ENCODE measurements at places on chromosomes 6 and 20.

GRCh38 chr20:39825950-39826349, 863.1 kb downstream of the MAFB start:
- no peak for DNase-seq

DNA sequence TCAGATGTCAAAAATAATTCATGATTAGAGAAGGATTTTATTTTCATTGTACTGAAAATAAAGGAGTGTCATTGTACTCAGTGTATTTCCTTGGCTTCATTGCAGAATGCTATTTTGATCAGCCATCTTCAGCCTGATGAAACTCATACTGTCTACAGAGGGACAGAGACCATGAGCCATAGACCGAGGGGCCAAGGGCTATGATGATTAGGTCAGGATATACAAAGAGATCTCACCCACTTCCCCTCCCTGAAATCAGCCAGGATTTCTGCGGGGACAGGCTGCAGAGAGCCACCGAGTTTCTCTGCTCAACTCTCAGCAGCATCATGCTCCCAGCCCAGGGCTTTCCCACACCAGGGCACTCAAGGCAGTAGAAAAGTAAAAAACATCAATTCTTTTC, 47.0 kb downstream of the ALDH8A1 start:
- DNase-seq: no peak

- no peak for DNase-seq
Observed at GRCh38 chr20:962683-963082, 39.4 kb downstream of the RSPO4 start.

GRCh38 chr6:163232015-163232523, 182.4 kb upstream of the QKI start:
- no peak for DNase-seq

DNA sequence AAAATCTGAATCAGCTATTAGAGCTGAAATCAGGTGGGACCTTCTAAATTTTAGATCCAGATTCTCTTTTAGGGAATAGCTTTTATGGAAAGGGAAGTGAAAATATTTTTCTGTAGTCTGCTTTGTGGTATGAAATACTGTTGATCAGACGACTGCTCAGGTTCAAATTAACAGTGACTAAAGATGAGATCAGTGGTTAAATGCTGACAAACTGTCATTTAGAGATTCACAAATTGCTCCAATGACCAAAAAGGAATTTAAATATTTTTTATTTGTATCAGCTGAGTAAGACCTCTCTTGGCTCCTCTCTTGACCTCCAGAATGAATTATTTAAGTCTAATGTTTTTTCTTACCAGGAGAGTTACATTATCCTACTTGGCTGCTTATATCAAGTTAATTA, 77.3 kb downstream of the KCNQ5 start:
- no peak for DNase-seq

- no peak for DNase-seq
Observed at GRCh38 chr6:150145830-150146229, 3.0 kb downstream of the PPP1R14C start.

- DNase-seq: no peak
Observed at GRCh38 chr6:167513778-167514177, 188.9 kb downstream of the TTLL2 start.

DNA sequence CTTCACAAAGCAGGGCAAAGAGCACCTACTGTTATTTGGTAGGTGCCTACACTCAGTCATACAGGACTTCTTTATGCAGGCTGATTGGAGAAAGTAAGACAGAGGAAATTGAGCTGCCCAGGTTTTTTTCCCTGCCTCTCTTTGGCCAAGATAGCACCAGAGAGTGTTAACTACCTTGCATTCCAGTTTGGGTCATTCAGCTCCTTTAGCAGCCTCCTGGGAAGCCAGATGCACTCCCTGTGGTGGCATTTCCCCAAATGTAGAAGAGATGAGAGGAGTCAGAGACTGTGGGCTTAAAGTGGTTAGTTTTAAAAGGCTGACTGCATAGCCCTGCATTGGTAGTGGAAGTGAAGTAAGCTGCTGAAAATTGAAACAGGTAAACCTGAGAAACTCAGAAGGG, 358.4 kb downstream of the BCKDHB start:
- DNase-seq: no peak

DNA sequence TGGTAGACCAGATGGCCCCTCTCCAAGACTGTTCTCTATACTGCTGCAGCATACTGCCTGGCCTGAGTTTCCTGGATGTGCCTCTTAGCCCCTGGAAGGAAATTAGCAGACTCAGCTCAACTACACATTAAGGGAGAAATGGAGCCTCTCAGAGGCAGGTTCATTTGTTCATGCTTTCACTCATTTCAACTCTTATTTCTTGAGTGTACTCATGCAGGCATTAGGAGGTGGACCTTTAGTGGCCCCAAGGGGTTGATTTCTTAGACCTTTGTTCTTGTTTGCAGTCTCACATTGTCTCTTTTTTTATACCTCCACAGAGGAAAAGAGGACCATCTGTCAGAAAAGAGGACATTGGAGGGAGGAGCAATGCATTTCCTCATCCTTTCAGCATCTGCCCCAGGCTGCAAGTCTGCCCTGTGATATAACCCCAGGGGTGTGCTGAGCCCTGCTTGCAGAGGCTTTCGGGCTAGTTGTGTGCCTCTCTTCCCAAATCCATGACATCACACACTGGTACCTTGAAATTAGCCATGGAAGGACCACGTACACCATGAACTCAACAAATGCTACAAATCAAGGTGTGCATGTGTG, 456.2 kb downstream of the CD83 start:
- no peak for DNase-seq

DNA sequence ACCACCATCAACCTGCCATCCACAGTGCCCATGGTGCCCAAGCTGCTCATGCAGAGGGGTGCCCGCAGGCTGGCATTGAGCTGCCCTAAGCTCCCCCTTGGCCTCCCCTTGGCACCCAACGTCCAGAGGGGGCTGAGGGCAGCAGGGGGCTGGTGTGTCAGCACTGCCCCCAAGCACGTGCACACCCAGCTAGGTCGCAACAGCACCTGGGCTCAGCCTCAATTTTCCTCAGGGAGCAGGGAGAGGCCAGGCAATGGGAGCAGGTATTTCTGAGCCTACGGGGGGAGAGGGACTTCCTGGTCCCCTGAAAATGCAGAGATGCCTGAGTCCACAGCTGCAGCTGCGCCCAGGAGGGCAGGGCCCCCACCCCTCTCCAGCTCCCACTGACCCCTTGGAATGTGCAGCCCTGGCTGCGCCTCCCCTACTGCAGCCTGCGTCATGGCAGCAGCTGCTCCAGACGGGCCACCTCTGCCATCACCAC, 204.2 kb downstream of the ANKRD60 start:
- no peak for DNase-seq

- no peak for DNase-seq
Observed at GRCh38 chr6:48859562-48860123, 603.4 kb downstream of the MMUT start.

DNA sequence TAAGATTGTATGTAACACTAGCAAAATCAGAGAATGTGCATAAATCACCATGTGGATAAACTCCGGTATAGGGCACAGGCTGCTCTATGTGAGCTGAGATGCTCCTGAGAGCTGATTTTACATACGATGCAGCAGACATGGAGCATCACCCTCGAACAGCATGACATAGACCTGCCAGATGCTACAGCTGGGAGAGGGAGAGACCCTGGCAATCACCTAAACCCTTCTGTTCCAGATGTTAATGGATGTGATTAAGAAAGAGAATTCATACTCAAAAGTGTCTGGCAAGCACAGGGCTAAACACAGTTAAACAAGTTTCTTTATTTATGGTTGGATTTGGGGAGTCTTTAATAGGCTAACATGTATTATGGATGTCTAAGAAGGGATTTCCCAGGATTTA, 157.0 kb downstream of the CLIC5 start:
- no peak for DNase-seq

GRCh38 chr20:34951252-34951651, 4.4 kb downstream of the GSS start:
- DNase-seq: no peak

GRCh38 chr6:1901556-1901955, 291.8 kb downstream of the FOXC1 start:
- DNase-seq: no peak

Measured in activated CD4-positive, alpha-beta T cell treated with anti-CD3 and anti-CD28 coated beads for 1 hour (primary cell).